NCI-H146 (cell line): ENCODE measurements at places on chromosomes 12 and 14.

GRCh38 chr12:81147292-81147919, 69.5 kb downstream of the ACSS3 start:
- peak; percentile 76 for DNase-seq

GRCh38 chr12:95126736-95127135, 53.3 kb upstream of the NR2C1 start:
- no peak for DNase-seq

DNA sequence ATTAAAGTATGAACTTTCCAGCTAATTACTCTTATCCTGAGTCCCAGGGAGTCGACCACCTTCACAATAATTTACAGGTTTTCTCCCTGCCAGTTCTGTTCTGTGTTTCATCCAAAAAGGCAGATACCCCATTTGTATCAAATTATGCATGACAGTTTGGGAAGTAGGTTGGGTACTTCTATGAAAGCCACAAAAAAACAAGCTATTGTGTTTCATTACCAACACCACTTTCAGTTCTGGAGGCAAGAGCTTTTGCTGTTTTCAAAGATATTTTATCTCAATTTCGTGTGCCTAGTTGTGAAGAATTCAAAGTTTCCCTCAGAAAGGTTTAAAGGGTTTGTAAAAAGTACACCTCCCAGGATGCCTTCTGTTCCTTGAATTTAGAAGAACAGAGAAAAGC, 557.4 kb downstream of the FLRT2 start:
- no peak for DNase-seq

- DNase-seq, result no peak
Measured at GRCh38 chr14:102184316-102185035, 44.8 kb downstream of the WDR20 start.

GRCh38 chr14:104800015-104800770, 708 bp upstream of the ZBTB42 start:
- DNase-seq, result peak; percentile 82

DNA sequence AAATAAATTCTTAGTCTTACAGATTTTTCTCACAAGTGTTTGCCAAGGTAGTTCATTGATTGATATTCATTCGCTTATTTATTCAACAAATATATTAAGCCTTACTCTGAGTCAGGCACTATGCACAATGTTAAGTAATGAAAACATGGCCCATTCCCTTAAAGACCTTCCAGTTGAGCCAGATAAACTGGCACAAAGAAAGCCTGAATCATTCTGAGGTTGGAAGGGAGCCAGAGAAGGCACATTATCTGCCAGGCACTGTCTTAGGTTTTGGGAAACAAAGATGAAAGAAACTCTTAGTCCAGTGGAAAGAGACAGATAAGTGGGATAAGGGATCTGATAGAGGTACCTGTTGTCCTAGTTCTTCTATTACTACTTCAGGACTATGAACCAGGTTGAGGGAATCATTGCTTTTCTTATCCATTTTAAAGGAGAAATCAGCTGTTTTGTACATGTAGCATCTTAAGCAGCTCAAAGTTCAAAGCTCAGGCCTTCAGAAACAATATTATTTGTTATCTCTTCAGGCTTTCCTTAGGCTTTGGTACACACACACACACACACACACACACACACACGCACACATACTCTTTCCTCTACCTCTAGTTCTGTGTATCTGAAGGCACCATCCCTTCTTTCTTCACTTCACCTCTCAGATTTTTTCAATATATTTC, 27.0 kb downstream of the PDE6H start:
- no peak for DNase-seq
